ENCODE measurements at places on chromosomes 3 and 15. TPM values are rescaled to one million over a fixed set of nuclear protein-coding genes. Genes with fewer than 3 reads are reported as not detected.

- no peak for DNase-seq
Observed at GRCh38 chr3:78718707-78719106, 1049.1 kb downstream of the ROBO1 start.

- DNase-seq = no peak
Observed at GRCh38 chr15:89319678-89320077, 14.9 kb downstream of the POLG start.

DNA sequence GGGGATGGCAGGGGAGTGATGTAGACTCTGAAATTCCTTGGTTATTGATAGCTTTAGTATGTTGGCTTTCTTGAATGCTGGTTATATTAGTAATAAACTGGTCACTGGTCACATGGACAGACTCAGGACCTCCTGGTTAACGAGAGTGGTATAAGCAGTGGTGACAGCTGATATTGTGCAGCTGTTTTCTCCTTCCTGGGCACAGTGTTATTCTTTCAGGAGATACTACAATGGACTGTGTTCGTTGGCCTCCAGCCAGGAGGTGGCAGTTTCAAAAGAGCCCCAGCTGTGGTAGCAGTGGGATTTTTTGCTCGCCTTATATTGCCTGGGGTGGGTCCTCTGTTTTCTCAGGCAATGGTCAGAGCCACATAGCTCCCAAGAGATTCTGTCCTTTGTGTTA lies 181.6 kb upstream of the RBMS3 start:
- DNase-seq = peak; percentile 4

GLT8D1 gene
- 67.5 TPM for total RNA-seq

- DNase-seq = no peak
Observed at GRCh38 chr15:77021088-77021481, 26.2 kb downstream of the PSTPIP1 start.

DNA sequence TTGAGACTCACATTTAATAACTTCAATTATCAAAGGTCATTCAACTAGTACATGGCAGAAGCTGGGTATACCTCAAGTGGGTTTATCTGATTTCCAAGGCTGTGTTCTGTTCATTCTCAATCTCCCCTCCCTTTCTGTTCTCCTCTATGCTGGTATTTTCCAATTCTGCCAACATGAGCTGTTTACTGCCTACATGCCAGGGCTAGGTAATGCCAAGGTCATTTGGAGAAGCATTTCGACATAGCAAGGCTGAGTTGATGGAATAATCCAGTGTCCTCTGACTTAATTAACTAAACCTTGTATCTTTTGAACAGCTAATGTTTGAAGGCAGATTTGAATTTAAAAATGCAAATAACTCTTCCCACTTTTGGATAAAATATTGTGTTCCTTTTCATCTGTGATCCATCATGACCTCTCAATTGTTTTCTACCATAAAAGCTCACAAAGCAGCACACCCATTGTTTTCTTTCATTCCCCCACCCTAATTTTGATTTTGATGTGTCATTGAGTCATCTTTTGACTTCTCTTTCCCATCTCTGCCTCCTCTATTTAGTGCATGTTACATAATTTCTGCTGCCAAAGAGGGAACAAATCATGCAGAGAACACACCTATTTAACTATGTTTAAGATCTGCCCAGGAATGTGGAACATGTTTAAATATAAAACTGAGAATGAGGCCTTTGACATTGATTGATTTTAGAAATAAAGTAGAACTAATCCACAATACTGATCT lies 308.8 kb upstream of the NR2E3 start:
- no peak for DNase-seq

- no peak for DNase-seq
Observed at GRCh38 chr15:71002316-71002715, 109.7 kb downstream of the LRRC49 start.

DNA sequence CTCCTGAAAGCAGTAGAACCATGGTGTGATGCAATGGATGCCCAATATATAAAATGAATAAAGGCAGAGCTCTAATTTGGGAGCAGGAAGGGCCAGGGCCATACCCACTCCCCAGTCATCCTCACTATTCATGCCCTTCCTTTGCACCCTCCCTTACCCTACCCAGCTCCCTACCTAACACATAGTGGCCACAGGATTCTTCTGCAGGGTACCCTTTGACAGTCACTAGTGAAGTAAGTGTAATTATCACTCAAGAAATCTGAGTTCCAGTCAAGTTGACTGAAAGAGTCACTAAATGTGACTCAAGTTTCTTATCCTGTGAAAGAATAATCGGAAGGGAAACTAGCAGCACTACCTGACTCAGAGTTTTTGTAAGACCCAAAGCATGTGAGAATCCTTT lies 69.2 kb downstream of the RASA2 start:
- DNase-seq = no peak

DNA sequence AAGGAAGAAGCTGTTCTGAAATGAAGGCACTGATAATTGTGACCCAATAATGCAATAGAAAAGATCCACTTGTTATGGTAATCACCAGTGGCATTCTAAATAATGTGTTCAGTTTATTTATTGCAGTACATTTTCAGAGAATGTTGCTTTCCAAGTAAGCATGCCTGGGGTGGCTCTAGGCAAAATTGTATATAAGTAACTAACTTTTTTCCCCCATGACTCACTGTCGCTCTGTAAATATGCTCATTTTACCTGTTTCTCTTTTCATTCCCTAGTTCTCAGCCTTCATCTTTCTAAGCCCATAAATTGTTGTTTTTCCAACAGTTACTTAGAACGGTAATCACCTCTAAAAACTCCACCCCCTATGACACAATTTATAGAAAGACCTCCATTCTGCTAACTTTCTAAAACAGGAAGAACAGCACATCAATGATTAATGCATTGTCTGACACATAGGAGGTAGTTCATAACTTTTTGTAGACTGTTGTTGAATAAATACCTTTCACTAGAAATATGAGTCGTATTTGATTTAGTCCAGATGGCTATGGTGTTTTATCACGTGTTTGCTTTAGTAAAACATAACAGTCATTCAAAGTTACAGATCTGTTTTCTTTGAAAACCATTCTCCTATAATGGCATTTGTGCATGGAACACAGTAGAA lies 143.1 kb downstream of the LSAMP start:
- DNase-seq = peak; percentile 3

GRCh38 chr3:11074451-11074850 lies 79.8 kb upstream of the HRH1 start:
- no peak for DNase-seq

DNA sequence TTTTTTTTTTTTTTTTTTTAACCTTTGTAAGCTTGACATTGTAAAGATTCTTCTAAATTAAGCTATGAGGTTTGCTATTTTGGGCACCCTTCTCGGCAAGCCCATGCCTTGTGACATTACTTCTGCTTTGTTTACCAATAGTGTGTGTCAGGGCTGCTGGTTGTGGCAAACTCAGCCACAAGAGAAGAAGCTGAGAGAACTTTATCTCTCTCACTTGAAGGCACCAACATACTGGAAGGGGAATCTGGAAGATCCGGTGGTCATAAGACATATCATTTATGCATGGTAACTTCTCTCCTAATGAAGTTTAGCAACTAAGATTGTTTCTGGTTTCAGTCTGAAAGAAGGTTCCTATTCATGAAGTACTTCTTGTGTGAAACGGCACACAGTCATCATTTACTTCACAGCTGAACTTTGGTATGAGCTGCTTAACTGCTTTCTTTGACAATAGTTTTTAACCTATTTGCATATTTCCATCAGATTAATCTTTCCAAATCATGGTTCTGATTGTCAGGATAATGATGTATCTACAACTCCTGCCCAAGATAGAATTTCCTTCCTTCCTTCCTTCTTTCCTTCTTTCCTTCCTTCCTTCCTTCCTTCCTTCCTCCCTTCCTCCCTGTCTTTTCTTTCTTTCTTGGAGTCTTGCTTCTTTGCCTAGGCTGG lies 189.3 kb downstream of the NFKBIZ start:
- no peak for DNase-seq
